Mucosa of descending colon (tissue), 3 donors: ENCODE measurements at places on chromosomes 13 and 19. TPM values are rescaled to one million over a fixed set of nuclear protein-coding genes. Genes with fewer than 3 reads are reported as not detected.

FAM216B gene
- total RNA-seq, result 0.13 TPM

NUP62 gene
- total RNA-seq, result 41.0 TPM

IL4I1 gene
- total RNA-seq, result 1.2 TPM

ZNF121 gene
- 26.3 TPM for total RNA-seq

CLIP3 gene
- total RNA-seq, result 8.1 TPM

ZNF283 gene
- total RNA-seq, result 7.6 TPM

LAIR1 gene
- 17.1 TPM for total RNA-seq

ERICH6B gene
- total RNA-seq, result not detected

ZNF132 gene
- total RNA-seq, result 1.5 TPM

OVOL3 gene
- total RNA-seq, result not detected

PPM1N gene
- total RNA-seq, result 0.43 TPM

SLC6A16 gene
- total RNA-seq, result 0.36 TPM

SERP2 gene
- 3.3 TPM for total RNA-seq

MAP1S gene
- total RNA-seq, result 57.2 TPM

KL gene
- 0.63 TPM for total RNA-seq

SLC25A41 gene
- total RNA-seq, result 0.32 TPM

C19orf12 gene
- total RNA-seq, result 18.4 TPM

ZNF700 gene
- total RNA-seq, result 25.2 TPM

ZNF728 gene
- 3.4 TPM for total RNA-seq

PABPC3 gene
- not detected for total RNA-seq

FXYD1 gene
- total RNA-seq, result 15.4 TPM

PCSK4 gene
- 3.3 TPM for total RNA-seq

SIGLEC8 gene
- 0.46 TPM for total RNA-seq

NMRK2 gene
- total RNA-seq, result not detected

ADM5 gene
- 0.69 TPM for total RNA-seq

ZNF530 gene
- total RNA-seq, result 3.1 TPM

LMTK3 gene
- total RNA-seq, result 0.48 TPM

CEACAM20 gene
- not detected for total RNA-seq

TBCB gene
- 90.8 TPM for total RNA-seq

COX7A1 gene
- total RNA-seq, result 115 TPM

ITGBL1 gene
- 1.1 TPM for total RNA-seq

CEACAM21 gene
- total RNA-seq, result 2.1 TPM

PEG3 gene
- 2.5 TPM for total RNA-seq

JSRP1 gene
- 0.38 TPM for total RNA-seq

OR10H5 gene
- total RNA-seq, result not detected

VSTM1 gene
- not detected for total RNA-seq

SWSAP1 gene
- total RNA-seq, result 3.4 TPM

C19orf73 gene
- 1.8 TPM for total RNA-seq

CYP4F2 gene
- total RNA-seq, result 9.1 TPM

PSG2 gene
- not detected for total RNA-seq

TEX26 gene
- total RNA-seq, result not detected

PLIN5 gene
- 3.2 TPM for total RNA-seq

ZNF177 gene
- 2.5 TPM for total RNA-seq

GPR12 gene
- total RNA-seq, result not detected

KISS1R gene
- not detected for total RNA-seq

FPR2 gene
- total RNA-seq, result not detected

SIGLEC5 gene
- total RNA-seq, result 0.84 TPM

KLK2 gene
- 0.43 TPM for total RNA-seq
